Dermis blood vessel endothelial cell (primary cell): ENCODE measurements at places on chromosomes 16 and 17. TPM values are rescaled to one million over a fixed set of nuclear protein-coding genes. Genes with fewer than 3 reads are reported as not detected.
A peak's percentile ranks its signal among the peaks of the same experiment; 100 is the strongest.

DNA sequence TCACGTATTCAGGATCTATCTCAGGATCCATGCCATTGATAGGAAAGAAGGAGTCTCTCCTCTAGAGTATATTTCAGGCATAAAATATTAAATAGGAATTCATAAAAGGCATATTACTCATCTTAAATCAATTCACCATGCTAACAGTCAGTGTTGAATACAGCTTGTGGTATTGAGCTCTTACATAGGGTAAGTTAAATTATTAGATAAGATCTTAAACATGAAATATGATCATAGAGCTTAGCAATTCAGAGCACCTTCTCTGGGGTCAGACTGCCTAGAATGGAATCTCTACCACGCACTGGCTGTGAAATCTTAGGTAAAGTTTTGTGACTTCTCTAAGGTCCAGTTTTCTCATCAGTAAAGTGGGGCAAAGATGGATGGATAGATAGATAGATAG lies 20.7 kb downstream of the MARCHF10 start:
- DNase-seq: no peak

DNA sequence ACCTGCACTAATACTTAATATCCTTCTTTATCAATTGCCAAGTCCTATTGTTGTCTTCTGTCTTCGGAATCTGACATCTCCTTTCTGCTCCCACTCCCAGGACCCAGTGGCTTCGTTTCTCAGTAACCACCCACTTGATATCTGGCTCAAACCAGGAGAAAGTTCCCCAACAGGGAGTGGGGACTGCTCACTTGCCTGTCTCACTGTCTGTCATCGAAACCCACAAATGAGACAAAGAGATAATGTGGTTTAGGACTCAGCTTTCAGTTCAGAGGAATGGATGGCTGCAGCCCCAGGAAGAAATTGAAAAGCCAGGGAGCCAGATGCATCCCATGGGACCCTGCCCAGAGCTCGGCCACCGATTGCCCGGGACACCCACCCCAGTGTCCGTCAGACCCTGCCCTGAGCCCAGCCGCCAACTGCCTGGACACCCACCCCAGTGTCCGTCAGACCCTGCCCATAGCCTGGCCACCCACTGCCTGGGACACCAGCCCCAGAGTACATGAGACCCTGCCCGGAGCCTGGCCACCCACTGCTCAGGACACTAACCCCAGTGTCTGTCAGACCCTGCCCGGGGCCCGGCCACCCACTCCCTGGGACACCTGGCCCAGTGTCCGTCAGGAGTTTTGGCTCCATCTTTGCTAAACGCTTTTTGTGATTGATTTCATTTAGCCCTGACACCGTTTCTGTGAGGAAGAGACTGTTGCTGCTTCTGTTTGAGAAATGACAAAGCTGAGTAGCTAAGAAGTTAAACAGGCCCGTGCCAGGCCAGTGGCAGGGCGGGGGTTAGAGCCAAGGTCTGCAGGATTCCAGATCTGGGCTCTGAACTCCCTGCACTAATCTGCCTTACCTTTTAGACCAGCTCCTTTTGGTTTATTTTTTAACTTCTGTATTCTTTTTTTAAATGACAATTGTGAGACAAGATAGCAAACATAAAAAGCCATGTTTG lies 251.4 kb downstream of the PHKB start:
- no peak for DNase-seq

- DNase-seq: peak; percentile 27
Measured at GRCh38 chr16:11105038-11105903, 150.7 kb downstream of the SOCS1 start.

DNA sequence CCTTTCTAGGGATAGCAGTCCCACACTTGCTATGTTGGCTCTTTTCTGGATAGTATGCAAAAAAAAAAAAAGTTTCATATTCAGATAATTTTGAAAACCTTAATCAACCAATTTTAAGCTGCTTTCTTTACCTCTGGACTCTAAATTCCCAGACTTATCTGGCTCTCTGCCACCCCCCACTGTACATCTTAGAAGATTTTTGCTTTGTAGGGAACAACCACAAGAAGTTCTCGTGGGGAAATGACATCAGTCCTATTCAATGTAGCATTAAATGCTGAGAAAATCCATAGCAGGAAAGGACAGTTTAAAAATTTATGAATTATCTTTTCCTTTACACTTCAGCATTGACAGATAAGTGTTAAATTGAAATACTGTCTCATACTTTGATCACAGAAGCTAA lies 562.7 kb upstream of the HSBP1 start:
- peak; percentile 43 for DNase-seq

- DNase-seq: no peak
Measured at GRCh38 chr16:55333684-55334083, 9.7 kb downstream of the IRX6 start.

- DNase-seq: no peak
Measured at GRCh38 chr17:21008992-21009671, 33.7 kb downstream of the USP22 start.

- no peak for DNase-seq
Measured at GRCh38 chr16:68728523-68728922, 8.6 kb upstream of the CDH1 start.

DNA sequence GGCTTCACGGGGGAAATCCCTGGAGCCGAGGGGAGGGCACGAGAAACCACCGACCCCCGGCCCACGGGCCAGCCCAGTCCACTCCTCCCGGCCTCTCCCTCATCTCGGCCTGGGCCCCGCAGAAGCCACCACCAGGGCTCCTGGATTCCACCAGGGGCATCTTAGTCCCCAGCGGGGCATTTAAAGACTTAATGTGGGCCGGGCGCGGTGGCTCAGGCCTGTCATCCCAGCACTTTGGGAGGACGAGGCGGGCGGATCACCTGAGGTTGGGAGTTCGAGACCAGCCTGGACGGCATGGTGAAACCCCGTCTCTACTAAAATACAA lies 24.1 kb upstream of the ABR start:
- no peak for DNase-seq

DNA sequence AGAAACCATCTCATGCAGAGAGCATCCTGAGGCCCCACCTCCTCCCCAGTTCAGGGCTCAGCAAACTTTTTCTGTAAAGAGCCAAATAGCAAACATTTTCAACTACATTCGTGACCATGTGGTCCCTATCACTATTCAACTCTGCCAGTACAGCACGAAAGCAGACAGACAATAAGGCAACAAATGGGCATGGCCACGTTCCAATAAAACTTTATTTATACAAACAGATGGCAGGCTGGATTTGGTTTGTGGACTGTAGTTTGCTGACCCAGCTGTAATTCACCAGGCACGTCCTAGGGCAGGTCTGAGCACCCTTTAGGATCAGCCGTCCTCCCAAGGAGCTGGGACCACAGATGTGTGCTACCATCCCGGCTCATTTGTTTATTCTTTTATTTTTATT lies 27.1 kb upstream of the GPRC5C start:
- DNase-seq: no peak

- DNase-seq: no peak
Measured at GRCh38 chr17:21339011-21339410, 37.1 kb upstream of the KCNJ12 start.

GRCh38 chr16:91484-91883 lies 13.5 kb downstream of the MPG start:
- DNase-seq: no peak

DNA sequence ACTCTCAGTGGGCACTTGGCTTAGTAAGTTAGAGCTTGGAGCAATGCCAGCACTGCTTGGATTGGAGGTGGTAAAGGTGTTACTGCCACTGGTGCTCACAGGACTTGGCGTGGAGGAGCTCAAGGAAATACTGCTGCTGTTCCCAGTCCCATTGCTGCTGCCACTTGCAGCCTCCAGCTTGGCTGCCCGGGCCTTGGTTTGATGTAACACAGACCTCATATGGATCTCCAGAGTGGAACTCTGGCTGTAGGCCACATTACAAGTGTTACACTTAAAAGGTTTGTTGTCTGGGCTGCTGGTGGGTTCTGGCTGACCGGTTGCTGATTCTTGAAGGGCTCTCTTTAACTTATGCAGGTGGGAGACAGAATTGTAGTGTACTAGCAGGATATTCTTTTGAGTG lies 250.3 kb downstream of the ZFHX3 start:
- no peak for DNase-seq

- DNase-seq: no peak
Measured at GRCh38 chr17:8029121-8029520, 9.7 kb upstream of the ALOX15B start.

DNA sequence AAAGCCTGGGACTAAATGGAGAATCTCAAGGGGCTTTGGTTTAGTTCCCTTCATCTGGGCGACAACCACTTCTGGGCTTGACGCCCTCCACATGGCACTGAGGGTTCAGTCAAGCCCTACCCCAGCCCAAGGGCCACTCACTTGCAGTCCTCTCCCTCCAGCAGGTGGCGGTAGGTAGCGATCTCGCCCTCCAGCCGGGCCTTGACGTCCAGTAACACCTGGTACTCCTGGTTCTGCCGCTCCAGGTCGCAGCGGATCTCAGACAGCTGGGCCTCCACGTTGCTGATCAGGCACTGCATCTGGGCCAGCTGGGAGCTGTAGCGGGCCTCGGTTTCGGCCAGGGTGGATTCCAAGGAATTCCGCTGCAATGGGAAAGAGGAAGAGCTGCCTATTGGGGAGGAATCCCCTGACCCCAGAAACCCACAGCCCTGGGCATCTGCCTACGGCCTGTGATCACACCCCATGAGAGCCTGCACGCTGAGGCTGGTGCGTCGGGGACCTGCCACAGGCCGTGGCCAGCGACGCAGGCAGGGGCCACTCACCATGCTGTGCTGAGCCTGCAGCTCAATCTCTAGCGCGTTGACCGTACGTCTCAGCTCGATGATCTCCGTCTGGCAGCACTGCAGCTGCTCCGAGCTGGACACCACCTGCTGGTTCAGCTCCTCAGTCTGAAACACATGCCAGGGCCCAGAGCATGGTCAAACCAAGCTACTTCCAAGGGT lies 2.7 kb downstream of the KRT36 start:
- DNase-seq: peak; percentile 58

DNA sequence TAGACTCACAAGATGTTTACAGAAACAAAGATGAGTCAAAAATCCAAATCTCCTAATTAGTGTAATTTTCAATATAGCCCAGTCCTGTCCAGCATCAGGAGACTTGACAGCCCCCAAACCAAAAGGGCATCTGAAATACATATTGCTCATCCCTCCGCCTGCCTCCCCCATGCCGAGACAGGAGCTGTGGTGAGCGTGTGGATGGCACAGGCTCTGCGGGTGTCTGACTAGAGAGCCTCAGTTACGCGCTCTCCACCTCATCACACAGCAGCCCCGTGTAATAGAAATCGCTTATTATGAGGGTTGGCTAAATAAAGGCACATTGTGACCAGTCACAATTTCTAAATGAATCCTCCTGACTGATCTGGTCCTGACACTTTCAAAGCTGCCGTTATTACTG lies 43.1 kb upstream of the CBLN1 start:
- DNase-seq: no peak

DNA sequence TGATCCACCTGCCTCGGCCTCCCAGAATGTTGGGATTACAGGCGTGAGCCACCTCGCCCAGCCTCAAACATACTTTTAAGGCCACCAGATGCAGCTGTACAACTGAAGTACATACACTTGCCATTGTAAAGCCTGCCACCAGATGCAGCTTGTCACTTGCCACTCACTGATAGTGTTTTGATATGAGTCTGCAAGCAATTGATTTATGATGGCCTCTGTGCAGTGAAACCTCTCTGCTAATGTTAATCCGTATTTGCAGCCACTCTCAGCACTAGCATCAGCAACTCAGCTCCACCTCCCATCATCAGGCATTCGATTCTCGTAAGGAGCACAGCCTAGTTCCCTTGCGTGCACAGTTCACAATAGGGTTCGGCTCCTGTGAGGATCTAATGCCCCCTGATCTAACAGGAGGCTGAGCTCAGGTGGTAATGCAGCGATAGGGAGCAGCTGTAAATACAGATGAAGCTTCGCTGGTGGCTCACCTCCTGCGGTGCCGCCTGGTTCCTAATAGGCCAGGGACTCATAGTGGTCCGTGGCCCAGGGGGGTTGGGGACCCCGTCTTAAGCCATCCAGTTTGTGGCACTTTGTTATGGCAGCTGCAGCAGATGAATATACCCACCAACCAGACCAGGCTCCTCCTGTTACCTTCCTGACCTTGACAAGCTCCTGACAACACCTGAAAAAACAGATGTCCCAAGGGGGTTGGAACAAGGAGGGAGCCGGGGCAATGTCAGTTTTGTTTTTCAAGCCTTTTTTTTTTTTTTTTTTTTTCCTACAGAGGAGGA lies 1.3 kb upstream of the HERPUD1 start:
- no peak for DNase-seq

DNA sequence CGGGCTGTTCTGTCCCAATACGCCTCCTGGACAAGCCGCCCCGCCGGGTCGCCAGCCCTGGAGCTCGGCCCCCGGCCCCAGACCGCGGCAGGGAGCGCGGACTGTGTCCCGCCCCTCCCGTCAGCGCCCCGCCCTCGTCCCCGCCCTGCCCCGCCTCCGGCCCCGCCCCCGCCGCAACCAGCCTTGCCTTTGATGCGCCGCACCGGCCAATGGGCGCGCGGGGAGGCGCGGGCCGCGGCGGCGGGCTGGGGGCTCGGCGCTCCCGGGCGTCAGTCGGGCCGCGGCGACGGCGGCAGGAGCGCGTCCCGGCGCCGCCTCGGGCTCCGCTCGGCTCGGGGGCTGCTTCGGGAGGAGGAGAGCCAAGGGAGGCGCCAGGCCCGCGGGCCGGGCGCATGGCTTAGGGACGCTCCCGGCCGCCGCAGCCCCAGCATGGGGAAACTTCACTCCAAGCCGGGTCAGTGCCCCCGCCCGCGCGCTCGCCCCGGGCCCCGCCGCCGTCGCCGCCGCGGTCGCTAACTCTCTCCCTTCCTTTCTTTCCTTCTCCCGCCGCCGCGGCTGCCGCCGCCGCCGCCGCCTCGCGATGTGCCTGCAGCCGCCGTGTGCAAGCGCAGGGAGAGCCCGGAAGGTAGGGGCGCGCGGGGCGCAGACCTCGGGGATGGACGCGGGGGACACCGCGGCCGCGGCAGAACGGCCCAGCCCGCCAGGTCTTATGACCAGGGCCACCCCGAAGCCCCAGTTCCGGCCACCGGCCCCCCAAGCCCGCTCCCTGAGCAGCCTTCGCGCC lies at the start of gene NKD1:
Gene NKD1 (plus strand): TSS at position 272 of the 784 bp plus-strand sequence. CDS start 158 bp downstream, at position 430.
- peak; percentile 62 for DNase-seq

DNA sequence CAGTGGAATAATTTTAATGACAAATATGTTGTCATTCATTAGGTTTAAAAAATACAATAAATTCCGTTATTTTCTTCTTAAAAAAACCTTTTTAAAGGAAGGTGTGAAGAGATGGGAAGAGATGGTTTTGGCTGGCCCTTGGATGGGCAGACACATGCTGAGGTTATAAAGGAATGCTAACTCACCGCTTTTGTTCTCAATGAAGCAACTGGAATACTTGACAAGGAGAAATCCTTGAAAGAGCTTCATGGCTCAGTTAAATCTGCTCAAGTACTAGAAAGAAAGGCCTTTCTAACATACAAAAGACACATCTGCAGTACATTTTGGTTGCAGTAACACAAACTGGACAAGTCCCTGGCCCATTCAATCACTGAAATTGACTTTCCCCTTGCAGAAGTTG lies 158.3 kb upstream of the KCNJ16 start:
- no peak for DNase-seq

- DNase-seq: peak; percentile 90
Measured at GRCh38 chr17:39244600-39245570, 19.1 kb upstream of the STAC2 start.

ZNF319 gene
- total RNA-seq: 3.4 and 6.0 TPM in 2 replicates

HBM gene
- total RNA-seq: not detected in 2 replicates

RNF222 gene
- total RNA-seq: 0.05 TPM in 1 of 2 replicates, not detected in the other

SLC5A2 gene
- not detected in 2 replicates for total RNA-seq

MPP2 gene
- total RNA-seq: 0.34 and 0.84 TPM in 2 replicates

WNT9B gene
- not detected in 2 replicates for total RNA-seq

WWP2 gene
- total RNA-seq: 25.4 and 39.0 TPM in 2 replicates

TUBG2 gene
- 6.4 and 7.7 TPM in 2 replicates for total RNA-seq

SRCIN1 gene
- under 0.01 and 0.14 TPM in 2 replicates for total RNA-seq

GSPT1 gene
- 70.8 and 143 TPM in 2 replicates for total RNA-seq

CD300E gene
- total RNA-seq: not detected in 2 replicates

NOXO1 gene
- 0.34 TPM in 1 of 2 replicates, not detected in the other for total RNA-seq
